ENCODE measurements at places on chromosomes 7 and 10. TPM values are rescaled to one million over a fixed set of nuclear protein-coding genes. Genes with fewer than 3 reads are reported as not detected.
A peak's percentile ranks its signal among the peaks of the same experiment; 100 is the strongest.

Gene PIK3CG
- not detected for total RNA-seq

Gene SMIM30
- total RNA-seq: 178 TPM

Gene HTRA1
- total RNA-seq: 1.0 TPM

Gene CPN1
- not detected for total RNA-seq

Gene SLC13A1
- total RNA-seq: 0.03 TPM

Gene EIF5AL1
- 0.73 TPM for total RNA-seq

Gene LRRC18
- not detected for total RNA-seq

Gene NPFFR1
- total RNA-seq: not detected

Gene CASP7
- total RNA-seq: 35.4 TPM

DNA sequence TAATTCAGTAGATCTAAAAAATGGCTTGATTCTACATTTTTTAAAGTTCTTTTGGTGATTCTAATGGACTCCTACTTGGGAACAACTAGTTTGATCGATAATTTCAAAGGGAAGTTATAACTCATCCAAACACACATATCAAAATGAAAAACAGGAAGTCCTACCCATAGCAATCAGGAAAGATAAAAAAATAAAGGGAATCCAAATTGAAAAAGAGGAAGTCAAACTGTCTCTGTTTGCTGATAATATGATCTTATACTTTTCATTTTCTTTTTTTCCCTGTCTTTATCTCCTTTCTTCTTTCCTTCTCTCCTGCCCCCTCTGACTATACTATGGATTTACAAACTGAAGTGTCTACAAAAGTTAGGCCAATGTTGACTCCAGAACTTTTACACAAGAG lies 118.8 kb downstream of the IQUB start:
- no peak for DNase-seq

- DNase-seq: no peak
These were observed 58.5 kb upstream of the SMIM30 start for GRCh38 chr7:113176836-113177235.

- DNase-seq: no peak
These were observed 262.2 kb downstream of the ETV1 start for GRCh38 chr7:13727279-13727678.

DNA sequence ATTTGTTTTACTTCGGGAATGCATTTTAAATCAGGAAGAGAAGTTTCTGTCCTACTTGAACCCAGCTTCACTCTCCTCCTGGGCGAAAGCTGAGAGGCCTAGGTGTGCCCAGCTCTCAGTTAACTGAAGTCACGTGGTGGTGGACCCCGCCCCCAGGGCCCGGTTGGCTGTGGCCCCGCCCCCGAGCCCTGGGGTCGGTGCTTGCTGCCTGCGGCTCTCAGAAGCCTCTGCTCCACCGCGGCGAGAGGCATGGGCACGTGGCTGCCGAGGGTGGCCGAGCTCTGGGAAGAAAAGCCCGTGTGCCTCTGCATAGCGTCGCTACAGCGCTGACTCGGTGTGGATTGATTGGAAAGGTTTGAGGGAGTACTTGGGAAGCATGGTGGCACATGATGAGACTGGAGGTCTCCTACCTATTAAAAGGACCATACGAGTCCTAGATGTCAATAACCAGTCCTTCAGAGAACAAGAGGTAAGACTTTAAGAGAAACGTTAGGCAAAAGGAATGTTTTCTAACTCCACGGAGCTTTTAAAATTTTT lies 34.1 kb downstream of the NET1 start:
- peak; percentile 92 for DNase-seq

DNA sequence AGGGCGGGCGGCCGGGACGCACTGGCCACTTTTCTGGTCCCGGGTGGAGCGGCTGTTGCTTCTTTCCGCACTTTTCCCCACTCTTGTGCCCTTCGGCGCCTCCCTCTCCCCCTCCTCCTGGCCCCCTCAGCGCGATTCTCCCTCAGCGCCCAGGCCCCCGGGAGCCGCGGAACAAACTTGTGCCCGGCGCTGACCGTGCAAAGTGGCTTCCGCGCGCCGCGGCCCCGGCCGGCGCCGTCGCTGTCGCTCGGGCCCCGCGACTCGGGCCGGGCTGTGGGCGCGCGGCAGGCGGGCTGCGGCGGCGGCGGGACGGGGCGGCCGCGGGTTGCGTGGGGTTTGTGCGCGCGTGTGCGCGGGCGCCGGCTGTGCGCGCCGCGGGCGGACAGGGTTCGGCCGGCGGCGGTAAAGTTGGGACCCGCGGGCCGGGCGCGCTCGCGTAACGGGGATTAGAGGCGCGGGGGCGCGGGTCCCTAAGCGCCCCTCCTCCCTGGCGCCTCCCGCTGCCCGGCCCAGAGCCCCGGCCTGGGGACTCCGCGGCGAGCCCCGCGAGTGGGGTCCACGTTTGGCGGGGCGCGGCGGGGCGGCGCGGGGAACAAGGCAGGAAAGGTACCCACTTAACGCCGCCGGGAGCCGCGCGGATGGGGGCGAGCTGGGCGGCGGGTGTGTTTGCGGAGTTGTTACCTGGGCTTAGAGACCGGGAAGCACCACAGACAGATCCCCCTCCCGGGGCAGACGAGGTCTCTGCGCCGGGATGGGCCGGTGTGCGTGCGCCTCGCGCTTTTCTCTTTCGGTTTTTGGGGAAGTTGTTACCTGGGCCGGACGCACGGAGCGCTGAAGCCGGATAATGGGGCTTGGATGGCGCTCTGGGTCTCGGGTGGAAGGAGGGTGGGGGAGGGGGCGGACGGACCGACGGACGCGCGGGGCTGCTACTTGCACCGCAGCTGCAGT lies 860 bp downstream of the ZEB1 start:
- no peak for DNase-seq

- DNase-seq: no peak
These were observed 48.6 kb downstream of the CUL1 start for GRCh38 chr7:148747274-148747673.

- DNase-seq: no peak
These were observed 478.6 kb downstream of the GRID1 start for GRCh38 chr10:85888004-85888403.

DNA sequence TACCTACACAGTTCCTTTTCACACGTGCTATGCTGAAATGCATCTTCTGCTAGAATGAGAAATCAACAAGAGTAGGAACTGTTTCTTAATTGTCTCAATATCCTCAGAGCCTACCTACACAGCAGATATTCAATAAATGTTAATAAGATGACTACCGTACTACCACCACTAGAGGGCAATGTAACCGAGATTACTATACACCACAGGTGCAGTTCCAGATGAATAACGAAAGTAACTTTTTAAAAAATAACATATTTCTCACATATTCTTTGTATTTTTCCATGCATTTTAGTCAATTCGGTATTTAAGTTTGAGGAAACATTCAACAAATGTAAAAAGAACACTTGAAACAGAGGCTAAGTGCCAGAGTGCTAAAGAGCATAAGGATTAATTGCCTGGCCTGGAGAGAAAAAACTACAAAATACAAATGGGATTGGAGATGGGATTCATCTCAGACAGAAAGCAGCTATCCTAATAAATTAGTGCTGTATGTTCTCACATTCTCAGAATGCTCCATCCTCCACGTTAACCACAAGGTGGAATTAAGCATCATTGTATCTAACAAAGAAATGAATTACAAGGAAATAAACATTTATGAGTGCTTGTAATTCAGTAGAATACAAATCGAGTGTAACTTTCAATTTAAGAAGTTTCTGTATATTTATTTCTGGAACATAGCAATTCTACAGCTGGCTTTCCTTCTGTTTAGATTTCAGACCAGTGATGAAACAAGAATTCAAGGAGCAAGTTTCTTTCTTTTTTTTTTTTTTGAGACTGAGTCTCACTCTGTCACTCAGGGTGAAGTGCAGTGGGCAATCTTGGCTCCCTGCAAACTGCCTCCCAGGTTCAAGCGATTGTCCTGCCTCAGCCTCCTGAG lies 20.3 kb upstream of the HECTD2 start:
- no peak for DNase-seq

DNA sequence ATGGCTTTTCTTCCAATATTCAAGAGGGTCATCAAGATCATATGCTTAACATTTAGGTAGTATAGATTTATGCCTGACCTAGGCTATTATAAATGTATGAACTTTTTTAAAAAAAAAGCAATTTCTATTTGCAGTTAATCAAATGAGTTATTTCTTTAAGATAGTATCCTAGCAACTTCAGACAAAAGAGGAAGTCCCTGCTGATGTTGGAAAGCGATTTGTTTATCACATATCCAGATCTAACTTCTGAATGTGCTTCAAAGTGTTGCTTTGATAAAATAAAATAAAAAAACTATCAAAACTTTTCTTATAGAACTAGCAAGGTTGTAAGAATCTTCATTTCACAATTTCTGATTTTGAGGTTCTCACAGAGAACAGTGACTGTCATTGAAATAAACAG lies 401.9 kb upstream of the PHF14 start:
- no peak for DNase-seq

GRCh38 chr10:52106899-52107298 lies 207.2 kb upstream of the DKK1 start:
- DNase-seq: no peak

DNA sequence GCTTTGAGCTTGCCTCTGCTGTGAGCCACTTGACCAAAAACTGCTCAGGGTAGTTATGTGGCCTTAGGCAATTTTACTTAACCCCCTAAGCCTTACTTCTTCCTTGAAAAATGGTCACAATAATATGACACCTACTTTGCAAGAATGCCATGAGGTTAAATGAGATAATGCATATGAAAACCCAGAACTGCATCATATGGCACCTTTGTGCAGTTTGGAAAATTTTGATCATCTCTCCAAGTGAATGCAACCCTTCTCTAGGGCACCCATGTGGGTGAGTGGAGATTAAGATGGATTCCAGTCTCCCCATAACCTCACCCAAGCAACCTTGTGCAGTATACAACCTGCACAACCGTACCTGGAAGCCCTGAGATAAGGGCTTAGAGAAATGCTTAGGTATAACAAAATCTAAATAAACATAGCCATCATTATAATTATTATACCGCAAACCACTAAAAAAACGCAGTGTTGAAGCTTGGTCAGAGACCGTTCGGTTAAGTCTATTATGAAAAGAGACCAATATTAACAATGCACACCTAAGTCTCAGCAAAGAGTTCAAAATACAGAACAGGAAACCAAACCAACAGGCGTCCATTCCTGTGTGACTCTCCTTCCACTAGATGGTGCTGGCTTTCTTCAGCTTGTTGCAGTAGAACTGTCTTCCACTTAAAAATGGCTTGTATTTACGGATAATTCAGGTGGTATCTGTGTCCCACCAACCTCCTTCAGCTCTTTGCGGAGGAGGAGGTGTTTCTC lies 21.0 kb upstream of the ASB15 start:
- DNase-seq: peak; percentile 54

DNA sequence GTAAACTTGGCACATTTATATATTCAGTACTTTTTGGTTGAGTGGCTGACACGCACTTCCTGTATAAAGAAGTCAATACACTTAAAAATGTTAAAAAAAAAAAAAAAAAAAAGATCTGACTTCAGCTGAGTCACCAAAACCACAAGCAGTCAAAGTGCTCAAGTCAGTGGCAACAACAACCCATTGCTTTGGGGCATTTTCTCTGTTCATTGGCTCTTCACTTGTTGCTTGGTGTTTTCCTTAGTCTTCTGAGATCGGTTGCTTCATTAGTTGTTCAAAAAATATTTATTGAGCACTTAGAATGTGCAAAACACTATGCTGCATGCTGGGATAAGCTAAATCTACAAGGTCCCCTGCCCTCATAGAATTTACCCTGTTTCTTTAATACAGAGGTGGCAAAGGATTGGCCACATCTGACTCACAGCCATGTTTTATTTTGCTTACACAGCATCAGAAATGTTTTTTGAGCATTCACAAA lies 63.7 kb downstream of the ZNRF2 start:
- peak; percentile 85 for DNase-seq

DNA sequence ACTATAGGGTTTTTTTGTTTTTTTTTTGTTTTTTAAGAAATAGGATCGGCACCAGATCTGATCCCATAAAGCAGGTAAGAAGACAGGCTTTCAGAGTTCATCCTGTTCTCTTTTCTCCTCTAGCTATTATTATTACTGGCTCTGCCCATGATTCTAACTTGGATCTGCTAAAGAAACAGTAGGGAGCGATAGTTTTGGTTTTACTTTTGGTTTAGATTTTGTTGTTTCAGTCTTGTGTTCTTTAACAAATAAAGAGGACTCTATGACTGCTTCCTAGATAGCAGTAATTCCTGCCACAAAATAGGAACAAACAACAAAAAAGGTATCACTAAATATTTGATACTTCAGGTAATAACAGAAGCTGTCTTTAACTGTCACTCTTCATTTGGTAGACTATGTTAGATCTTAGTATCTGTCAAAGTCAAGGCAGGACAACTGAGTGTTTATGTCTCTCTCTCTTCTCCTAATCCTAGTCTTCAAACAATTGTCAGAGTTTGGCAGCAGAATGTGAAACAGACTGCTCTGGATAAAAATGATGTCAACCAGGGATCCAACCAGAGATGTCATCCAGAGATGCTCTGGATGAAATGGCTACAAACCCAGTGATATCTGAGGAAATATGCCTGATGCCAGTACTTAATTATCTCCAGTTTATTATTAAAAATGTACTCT lies 99.8 kb downstream of the KMT2C start:
- DNase-seq: no peak
